ENCODE measurements at places on chromosomes 16 and 17.

- no peak for DNase-seq
Measured at GRCh38 chr16:87812200-87812656, 46.4 kb upstream of the KLHDC4 start.

DNA sequence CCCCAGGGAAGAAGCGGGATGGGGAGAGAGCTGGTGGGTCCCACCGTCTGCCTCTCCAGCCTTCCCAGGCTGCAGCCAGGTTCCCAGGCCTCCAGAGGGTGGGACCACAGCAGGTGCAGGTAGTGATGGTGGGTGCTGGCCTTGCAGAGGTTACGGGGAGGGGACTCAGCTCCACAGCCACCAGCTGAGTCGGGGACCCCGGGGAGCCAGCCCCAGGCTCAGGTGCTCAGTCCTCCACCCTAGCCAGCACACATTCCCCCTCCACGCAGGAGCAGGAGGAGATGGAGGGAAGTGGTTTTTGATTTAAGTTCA is 5.0 kb downstream of the TP53I13 start:
- DNase-seq = no peak

- DNase-seq = peak; percentile 36
Measured at GRCh38 chr16:56743840-56744239, 13.9 kb downstream of the NUP93 start.

DNA sequence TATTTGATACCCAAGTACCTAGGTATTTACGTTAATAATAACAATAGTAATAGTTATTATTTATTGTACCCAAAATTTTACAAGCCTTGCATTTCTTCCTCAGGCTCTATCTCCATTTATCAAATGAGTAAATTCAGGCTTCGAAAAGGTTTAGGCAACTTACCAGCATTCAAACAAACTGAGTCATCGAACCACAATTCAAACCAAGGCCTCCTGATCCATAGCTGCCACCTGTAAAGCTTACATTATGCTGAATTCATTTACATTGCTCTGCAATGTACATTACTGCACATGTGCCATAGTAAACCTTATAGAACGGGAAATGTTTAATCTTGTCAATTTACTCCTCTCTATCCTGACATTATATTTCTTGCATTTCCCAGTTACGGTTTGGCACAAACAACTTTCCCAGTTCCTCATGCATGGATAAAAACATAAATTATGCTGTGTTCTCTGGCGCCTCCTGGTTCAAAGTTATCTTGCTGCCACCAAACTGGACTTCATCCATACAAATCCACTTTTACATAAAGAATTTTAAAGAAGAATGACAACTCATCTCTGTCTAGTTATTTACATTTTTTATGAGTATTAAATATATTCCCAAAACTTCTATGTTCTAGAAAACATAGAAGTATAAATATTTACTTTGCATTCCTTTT is 360.6 kb upstream of the SOX9 start:
- peak; percentile 74 for DNase-seq

DNA sequence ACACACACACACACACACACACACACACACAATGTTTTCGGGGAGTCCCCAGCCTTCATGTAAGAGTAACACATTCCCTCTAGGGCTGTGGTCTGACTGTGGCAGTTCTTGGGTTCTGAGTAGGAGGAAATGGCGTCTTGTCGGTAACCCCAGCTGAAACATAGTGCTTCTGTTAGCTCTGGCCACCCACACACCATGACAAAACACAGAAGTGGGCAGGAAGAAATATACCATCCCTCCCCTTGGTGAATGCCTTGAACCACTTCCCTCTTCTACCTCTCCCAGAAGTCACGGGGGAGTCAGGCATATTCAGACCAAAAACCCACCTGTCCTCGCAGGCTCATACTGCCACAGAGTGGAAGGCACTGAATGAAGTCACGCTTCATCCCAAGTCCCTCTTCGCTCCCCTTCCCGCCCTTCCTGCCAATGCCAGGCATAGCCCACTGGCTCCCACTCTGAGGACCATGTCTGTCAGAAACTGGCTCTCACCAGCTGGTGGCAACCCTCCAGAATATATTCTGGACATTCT is 11.5 kb downstream of the SLC35B1 start:
- DNase-seq = no peak

- no peak for DNase-seq
Measured at GRCh38 chr16:55236655-55237054, 87.3 kb upstream of the IRX6 start.

GRCh38 chr16:30076276-30076791 is 540 bp downstream of the PPP4C start:
- no peak for DNase-seq

GRCh38 chr17:78648293-78648692 is 71.1 kb upstream of the DNAH17 start:
- no peak for DNase-seq

- no peak for DNase-seq
Measured at GRCh38 chr17:78817123-78817522, 23.5 kb downstream of the USP36 start.

DNA sequence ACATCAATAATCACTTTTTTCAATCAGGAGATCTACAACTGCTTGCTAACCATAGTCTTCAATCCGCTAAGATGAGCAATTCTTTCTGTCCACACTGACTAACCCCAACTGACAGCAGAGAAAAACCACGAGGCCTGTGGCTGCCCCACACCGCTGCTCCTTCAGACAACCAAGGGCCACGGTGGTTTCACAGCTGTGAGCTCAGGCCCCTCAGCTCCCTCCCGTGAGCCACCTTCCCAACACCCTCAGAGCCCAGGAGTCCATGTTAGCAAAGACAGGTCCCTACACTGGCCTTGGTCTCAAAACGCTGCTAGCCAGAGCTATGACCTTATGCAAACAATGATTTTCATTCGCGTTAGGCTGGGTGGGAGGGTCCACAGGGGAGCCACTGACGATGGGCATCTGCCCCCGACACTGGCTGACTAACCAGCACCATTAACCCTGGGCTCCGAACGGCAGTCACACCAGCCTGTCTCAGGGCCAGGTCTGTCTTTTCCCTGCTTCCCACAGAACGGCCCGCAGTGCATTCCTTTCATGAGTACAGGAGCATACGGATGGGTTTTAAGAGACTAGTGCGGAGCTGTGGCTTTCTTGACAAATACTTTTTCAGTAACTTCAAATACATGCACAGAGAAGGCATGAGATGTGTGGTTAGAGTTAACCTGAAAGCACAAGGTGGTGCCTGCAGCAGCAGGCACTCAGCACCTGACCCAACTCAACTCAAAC is 67.3 kb downstream of the ANKRD11 start:
- DNase-seq = peak; percentile 66

GRCh38 chr16:66713076-66713475 is 16.5 kb upstream of the CMTM4 start:
- DNase-seq = no peak

DNA sequence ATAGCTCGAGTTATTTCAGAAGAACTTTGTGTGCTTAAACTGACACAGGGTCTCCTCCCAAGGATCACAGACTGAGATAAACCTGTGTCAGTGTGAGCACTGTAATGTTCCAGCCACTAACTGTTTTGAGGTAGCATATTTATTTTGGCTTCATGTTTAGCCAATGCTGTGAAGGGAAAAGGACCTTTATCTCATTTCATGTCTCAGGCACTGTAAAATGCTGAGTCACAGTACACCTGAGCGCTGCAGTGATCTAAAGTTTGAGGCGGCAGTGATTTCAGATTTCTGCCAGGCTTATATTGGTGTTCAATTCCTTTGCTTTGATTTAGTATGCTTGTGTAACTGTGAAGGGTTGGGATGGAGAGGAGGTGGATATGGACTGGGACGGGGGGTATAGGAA is 3.1 kb upstream of the DNAJA2 start:
- no peak for DNase-seq

DNA sequence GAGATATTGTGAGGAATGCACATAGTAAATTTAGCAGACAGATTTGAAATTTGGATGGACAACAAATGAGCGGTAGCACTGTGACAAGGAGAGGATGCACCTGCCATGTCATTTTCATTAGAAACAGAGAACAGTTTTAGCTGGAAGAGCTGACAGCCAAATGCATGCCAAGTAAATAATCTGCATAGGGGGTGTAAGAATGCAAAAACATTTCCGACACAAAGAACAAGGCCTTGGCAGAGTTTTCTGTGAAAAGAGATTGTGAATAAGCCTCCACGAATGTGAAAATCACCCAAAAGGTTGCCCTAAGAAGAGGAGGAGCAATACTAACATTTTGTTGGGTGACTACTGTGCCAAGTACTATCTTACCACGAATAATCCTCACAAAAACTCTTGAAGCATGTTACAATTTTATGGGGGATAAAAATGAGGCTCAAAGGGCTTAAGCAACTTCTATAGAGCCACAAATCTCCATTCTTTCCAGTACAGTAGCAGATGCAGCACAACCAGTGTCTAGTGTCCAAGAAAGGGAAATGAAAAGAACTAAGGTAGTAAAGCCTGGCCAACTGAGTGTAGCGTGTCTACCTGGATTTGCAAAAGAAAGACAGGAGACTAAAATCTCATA is 28.3 kb downstream of the TMEM100 start:
- DNase-seq = no peak

GRCh38 chr16:57167953-57168352 is 17.9 kb downstream of the PSME3IP1 start:
- peak; percentile 69 for DNase-seq

DNA sequence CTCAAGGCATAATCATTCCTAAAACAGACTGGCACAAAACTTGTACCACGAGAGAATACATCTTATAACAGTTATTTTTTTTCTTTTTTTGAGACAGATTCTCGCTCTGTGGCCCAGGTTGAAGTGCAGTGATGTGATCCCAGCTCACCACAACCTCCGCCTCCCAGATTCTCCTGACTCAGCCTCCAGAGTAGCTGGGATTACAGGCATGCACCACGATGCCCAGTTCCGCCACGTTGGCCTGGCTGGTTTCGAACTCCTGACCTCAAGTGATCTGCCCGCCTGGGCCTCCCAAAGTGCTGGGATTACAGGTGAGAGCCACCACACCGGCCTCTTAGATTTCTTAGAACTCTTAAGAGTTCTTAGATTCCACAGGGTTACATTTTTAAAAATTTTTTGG is 4.1 kb downstream of the NUFIP2 start:
- DNase-seq = no peak

DNA sequence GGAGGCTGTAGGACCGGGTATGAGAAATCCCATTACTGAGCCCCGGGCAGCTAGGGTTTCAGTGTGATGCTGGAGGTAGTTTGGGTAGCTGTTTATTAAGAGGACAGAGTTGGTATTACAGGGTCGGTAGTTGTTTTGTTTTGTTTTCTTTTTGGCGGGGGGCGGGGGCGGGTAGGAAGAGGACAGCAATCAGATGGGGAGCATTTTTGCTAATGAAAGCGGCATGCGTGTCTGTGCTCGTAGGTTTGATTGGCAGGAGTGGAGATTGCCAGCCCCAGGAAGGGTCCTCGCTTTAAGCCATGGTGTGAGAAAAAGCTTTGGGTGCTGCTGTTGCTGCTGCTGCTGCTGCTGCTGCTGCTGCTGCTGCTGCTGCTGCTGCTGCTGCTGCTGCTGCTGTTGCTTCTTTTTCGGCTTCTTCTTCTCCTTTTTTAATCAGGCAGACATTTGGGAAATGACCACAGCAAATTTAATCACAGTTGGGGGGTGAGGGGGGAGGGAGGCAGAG is 498.5 kb upstream of the ZFHX3 start:
- no peak for DNase-seq

- no peak for DNase-seq
Measured at GRCh38 chr16:13811834-13812233, 108.1 kb upstream of the ERCC4 start.

DNA sequence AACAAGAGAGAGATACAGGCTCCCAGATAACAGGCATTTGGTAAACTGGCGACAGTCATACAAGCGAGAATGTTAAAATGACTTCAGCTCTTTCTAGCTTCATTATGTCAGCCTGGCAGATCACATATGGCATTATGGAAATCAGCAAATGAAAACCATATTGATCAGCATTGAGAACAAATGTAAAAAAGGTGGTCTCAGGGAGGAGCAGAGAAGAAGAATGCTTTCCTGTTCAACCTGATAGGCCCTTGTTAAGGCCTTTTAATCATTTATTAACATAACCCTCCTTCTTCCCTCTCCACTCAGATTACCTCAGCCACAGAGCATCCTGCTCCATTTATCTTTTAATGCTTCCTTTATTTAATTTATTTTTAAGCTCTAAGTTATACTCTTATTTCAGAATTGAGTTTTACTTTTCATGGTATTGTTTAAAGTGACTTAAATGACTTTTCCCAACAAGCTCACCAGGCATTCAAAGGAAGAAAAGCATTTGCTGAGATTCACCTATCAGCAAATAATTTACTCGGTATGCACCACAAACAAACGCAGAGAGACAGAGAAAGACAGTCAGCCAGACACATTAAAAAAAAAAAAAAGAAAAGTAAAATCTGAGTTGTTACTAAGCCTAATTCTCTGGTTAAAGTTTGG is 243.9 kb upstream of the TBX2 start:
- no peak for DNase-seq

DNA sequence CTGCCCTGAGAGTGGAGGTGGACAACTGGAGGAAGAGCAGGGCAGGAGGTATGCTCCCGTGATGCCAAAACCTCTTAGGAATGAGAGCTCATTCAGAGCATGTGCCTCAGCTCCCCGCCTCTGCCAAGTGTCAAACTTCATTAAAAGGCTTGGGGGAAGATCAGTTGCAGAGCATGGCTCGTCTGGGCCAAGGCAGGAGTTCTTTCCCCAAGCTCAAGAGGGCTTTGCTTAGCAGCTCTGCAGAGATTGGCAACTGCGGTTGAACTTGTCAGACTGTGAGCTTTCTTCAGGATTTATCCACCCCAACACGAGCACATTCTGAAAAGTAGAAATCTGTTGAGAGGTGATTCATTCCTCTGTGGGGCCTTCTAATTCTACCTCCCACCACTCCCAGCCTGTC is 248.1 kb downstream of the HS3ST3A1 start:
- peak; percentile 92 for DNase-seq

DNA sequence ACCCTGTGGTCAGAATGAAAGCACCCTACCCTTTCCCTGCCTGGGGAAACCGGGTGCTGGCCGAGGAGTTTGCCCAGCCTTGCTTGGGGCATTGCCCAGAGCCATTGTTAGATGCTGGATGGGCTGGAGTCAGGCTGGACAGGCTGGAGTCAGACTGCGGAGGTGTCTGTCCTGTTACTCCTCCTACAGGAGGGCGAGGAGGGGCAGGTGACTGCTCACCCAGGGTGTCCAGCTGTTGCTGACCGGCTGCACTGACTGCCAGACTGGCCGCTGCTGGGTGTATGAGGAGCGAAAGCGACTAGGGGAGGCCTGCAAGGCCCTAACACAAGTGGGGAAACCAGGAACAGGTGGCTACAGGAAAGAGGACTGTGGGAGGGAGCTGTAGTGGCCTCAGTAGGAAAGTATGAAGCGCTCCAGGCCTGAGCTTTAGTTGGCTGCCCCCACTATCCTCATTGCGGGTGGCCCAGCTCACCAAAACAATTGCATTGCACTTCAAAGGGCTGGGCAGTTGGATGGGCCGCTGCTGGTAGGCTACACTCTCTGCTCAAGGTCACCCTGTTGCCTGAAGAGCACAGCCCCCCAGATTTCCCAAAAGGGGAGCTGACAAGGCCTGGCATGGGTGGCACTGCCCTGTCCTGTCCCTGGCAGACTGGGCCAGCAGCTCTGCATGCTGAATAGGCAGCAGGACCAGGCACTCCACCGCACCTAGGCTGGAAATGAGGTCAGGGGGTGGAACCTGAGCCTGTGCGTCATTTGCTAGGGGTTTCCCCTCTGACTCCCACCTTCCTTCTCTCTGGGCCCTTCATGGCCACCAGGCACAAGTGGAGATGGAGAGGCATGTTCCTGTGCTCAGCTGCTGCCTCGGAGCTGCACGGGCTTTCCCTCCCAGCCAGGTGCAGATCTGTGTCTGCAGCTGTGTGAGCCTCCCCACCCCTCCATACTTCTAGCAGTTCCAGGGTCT is 18.4 kb downstream of the LDHD start:
- no peak for DNase-seq

GRCh38 chr17:13337864-13338371 is 263.8 kb downstream of the HS3ST3A1 start:
- DNase-seq = peak; percentile 82

- peak; percentile 18 for DNase-seq
Measured at GRCh38 chr16:65579050-65579449, 457.2 kb upstream of the CDH11 start.
